ENCODE measurements at places on chromosomes 4 and X.

- no peak for DNase-seq
Measured at GRCh38 chrX:120315776-120316175, 4.5 kb upstream of the TMEM255A start.

- no peak for DNase-seq
Measured at GRCh38 chr4:94759767-94760211, 2.0 kb downstream of the BMPR1B start.

DNA sequence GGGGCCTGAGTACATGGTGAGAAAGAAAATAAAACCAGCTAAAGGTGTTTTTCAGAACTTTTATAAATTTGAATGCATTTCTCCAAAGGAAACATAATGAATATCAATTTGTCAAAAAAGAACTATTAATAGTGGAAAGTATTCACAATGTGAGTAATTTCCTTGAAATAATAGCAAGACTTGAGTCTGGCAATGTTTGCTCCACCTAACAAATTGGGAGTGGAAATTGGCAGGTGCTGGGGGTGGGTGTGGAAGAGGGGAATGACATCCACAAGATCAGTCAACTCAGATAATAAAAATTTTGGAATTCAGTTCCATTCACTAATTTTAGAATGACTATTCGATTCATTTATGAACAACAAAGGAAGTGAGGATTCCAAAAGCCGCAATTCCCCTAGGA lies 884.8 kb upstream of the SLIT2 start:
- no peak for DNase-seq

GRCh38 chrX:29315931-29316330 lies 728.7 kb downstream of the IL1RAPL1 start:
- DNase-seq, result no peak

GRCh38 chr4:79087071-79087470 lies 147.8 kb upstream of the PAQR3 start:
- no peak for DNase-seq

DNA sequence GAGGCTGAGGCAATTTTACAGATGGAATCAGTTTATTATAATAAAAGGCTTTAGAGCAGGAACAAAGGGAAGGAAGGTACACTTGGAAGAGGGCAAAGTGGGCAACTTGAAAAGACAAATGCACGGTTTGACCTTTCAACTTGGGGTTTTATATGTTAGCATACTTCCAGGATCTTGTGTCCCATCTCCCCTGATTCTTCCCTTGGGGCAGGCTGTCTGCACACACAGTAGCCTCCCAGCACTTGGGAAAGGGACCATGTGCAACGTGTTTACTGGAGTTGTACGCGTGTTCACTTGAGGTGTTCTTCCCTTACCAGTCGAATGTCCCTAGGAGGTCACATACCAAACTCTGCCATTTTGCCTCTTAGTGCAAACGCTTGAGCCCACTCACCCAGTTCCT lies 7.3 kb downstream of the PPA2 start:
- DNase-seq, result no peak

DNA sequence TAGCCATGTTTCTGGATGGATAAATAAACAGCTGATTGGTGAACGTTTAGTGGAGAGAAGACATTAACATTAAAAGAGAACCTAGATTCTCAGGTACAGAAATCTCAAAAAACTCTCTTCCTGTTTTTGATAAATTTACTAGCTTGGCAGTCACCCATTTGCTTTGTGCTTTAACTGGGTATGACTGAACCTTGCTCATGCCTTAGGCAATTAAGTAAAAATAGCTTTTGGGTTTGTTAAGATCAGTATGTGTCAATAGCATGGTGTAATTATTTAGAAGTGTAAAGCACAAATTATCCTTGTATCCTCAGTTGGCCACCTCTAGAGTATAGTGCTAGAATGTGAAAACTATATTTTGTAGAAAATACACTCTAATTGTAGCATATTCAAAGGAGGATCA lies 200.0 kb downstream of the CFAP299 start:
- no peak for DNase-seq

- DNase-seq, result no peak
Measured at GRCh38 chr4:42568610-42569207, 88.2 kb downstream of the ATP8A1 start.

- no peak for DNase-seq
Measured at GRCh38 chr4:148608968-148609367, 166.8 kb upstream of the NR3C2 start.

DNA sequence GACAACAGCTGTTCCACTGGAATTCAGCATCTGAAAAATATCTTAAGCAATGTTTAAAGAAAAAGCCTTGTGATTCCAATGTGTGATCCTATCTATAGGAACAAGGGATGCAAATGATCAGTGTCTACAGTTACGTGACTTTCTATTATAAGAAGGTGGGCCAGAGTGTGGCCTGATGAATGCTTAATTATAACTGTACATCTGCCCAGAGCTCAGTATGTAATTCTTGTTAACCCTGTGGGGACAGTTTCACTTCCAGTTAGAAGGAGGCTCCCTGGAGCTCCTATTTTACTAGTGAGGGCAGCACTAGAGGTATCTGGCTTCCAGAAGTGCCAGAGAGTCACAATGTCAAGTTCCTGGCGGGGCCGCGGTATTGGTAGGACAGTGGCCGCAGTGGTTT lies 288.5 kb downstream of the USP46 start:
- no peak for DNase-seq

GRCh38 chr4:22348410-22348809 lies 167.5 kb downstream of the ADGRA3 start:
- DNase-seq, result no peak

DNA sequence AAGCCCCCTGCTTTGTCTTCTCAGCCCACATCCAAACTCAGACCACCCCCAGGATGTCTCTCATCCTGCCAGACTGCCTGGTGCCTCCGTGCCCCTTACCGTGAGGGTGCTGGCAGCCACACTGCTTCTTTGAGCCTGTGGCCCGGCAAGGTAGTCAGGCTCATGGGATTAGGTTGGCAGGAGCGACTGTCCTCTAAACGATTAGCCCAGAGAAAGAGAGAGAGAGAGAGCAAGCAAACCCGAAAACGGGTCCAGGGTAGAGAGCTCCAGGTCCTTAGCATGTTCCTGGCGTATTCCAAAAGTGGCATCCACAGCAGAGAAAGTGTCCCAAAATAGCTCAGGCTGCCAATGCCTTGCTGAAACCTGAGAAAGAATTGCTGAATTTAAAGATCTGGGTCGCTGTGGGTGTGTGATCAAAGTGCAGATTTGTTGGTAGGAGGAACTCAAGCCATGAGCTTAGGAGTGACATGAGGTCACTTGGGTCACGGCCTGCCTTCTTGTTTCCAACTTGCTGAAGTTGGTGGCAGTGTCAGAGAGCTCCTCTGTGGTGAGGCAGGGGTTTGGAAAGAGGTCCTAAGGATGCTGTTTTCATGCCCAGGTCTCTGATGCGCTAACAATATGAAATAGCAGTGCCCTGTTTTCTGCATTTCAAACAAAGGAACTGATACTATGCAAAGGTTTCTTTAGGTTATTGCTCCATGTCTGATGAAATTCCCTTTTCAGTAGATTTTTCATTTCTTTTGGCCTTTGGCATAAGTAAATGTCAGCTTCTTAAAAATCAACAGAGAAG lies 81.6 kb downstream of the RTL9 start:
- no peak for DNase-seq

DNA sequence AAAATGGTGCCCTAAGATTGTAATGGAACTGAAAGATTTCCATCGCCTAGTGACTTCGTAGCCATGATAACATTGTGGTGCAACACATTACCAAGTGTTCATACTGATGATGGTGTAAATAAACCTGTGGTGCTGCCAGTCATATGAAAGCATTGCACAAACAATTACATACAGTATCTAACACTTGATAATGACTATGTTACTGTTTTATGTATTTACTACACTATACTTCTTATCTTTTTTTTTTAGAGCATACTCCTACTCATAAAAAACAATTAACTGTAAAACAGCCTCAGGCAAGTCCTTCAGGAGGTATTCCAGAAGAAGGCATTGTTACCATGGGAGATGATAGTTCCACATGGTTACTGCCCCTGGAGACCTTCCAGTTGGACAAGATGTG lies 152.7 kb upstream of the EDNRA start:
- no peak for DNase-seq

- no peak for DNase-seq
Measured at GRCh38 chrX:44314808-44315207, 28.7 kb downstream of the EFHC2 start.

DNA sequence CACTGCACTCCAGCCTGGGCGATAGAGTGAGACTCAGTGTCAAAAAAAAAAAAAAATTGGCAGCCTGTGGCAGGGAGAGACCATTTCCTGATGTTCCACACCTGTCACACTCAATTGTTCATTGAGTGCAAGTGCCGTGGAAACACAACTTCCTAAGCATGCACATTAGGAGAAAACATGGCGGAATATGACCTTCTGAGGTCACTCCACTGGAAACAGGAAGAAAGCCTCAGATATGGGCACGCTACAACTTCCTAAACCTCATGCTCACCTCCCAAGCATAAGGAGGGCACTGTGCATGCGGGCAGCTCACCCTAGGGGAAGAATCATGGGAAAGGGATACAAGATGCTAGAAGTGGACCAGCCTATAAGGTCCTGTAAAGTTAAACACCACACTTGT lies 28.5 kb upstream of the CD99 start:
- DNase-seq, result no peak

- DNase-seq, result no peak
Measured at GRCh38 chr4:24589448-24589847, 5.1 kb upstream of the DHX15 start.

DNA sequence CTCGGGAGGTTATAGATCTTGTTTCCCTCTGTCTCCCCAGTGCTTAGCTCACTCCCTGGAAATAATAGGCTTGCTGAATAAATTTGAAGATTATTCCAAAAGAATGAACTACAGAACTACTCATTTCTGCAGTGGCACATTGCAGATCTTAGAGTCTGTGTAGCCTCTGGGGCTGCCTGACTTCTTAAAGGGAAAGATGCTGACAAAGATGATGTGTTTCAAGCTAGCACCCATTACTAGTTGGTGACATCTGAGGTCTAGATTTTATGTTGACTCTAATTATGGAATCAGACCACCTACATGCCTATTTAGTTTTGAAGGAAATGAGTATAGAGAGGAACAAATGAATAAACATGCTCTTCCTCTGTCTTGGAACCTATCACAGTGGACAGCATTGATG lies 123.7 kb upstream of the KCNIP4 start:
- no peak for DNase-seq

GRCh38 chrX:142978130-142978684 lies 47.5 kb upstream of the SPANXN4 start:
- no peak for DNase-seq

DNA sequence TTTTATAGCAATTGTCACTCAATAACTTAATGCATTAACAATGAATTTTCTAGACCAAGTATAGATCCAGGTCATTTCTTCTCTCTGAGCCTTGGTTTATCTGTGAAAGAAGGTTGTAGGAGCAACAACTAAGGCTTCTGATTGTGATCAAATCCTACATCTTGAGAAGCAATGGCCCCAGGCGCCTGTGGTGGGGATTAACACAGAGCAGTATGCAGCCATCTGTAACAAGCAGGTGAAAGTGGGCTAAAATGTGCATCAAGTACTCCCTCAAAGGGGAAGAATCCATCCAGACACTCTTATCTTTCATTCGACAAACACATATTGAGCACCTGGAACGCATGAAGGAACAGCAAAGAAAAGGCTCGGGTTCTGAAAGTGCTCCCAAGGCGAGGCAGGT lies 19.1 kb upstream of the SETD7 start:
- DNase-seq, result no peak

DNA sequence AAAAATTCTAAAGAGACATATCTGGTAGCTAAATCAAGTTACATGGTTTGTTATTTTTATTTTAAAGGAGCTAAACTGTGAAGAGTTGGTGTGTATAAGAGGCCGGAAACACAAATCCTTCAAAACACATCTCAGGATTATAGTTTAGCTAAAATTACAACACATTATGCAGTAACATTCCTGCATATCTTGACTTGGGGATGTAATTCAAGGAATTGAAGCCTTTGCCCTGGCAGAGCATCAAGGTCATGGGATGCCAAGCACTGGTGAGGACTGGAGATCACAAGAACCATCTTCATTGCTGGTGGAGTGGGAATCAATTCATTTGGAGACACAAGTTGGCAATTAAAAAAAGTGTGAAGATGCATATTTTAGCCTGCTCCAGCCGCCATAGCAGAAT lies 86.8 kb upstream of the LSM6 start:
- DNase-seq, result no peak

DNA sequence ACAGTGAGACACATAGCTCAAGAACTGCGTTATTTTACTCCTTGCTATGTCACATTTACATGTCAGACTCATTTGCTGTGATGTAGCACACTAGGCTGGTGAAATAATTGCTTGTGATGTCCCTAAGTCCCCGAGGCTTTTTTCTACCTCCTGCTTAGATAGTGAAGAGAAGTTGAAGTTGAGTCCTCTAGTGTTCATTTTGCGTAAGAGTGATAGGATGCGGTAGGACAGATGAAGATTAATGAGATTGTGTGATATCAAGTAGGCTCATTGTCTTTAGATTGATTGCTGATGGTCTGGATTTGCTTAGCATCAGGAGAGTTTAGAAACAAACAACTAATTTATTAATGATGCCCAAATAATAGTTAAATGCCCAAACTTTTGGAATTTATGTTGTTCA lies 173.6 kb upstream of the NUDT6 start:
- no peak for DNase-seq

DNA sequence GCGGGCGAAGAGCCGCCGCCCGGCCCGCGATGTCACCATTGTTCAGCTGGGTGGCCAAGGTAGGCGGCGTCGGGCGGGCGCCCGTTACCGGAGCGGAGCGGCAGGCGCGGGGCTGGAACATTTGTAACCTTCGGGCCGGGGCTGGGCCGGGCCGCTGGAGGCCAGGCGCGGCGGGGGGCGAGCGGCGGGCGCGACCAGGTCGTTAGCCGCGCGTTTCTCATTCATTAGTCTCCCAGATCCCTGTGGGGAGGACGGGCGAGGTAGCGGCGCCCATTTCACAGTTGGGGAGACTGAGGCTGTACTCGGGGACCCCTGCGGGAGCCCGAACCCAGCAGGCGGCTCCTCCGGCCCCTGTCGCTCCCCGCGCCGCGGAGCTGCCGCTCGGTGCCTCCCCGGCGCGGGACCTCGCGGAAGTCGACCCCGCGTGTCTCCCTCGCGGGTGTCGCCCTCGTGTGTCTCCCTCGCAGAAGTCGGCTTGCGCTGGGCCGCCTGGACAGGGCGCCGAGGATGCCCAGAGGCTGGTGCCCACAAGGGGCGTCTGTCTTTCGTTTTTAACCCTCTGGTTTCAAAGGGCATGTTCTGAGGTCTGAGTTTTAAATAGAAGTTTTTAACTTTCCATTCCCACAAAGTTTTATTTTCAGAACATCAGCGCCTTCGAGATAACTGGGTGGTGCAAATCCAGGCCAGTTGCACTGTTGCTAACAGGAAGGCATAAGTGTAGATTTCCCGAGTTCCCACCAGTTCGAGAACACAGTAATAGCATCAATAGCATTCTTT lies 17.5 kb downstream of the PTTG2 start:
- DNase-seq, result peak; percentile 63

- DNase-seq, result no peak
Measured at GRCh38 chrX:111116666-111117065, 20.7 kb downstream of the PAK3 start.

DNA sequence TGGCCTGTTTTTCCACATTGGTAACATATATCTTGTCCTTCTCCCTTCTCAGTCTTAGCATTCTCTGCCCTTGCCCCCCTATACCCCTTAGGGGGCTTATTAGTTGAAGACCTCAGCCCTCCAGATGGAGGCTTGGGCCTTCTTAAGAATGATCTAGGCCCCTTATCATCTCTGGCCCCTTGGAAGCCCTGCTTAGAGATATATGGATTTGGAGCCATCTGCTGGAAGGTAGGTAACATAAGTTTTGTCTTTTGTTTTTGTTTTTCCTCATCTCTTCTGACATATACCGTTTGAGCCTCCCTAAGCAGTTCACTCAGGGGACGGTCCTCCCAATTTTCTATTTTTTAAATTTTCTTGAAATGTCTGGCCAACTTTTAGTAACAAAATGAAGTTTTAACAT lies 48.3 kb upstream of the NAP1L2 start:
- no peak for DNase-seq
